ENCODE measurements at places on chromosomes 7 and 10. TPM values are rescaled to one million over a fixed set of nuclear protein-coding genes. Genes with fewer than 3 reads are reported as not detected.
A peak's percentile ranks its signal among the peaks of the same experiment; 100 is the strongest.

Gene ST7
- 25.3 TPM for total RNA-seq

Gene DYNC1I1
- not detected for total RNA-seq

Gene ECHDC3
- total RNA-seq: 2.8 TPM

Gene SPDYE5
- not detected for total RNA-seq

Gene TAS2R4
- total RNA-seq: 0.28 TPM

Gene CRTAC1
- total RNA-seq: not detected

DNA sequence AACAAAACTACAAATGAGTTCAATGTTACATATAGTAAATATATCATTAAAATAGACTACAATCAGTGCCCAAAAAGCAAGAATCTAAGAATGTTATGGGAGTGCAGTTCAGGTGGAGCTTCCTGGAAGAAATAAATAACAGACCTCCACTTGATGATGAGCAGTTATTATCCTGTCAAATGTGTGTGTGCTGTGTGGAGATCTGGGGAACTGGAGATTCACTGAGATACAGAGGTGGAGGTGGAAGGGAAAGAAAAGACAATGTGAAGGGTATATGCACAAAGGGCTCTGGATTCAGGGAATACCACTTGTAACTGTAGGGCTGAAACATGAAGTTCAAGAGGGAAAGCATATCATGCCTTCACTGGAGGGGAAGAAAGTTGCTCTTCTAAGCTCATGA lies 331.1 kb downstream of the SEMA3D start:
- H3K27me3 ChIP-seq: no peaks in the 10 kb centered on the region
- no peaks in the 10 kb centered on the region for H3K36me3 ChIP-seq
- no peak overlapping the region for H3K4me3 ChIP-seq

- H3K36me3 ChIP-seq: peaks cover 13% of the 10 kb centered on the region
- peak overlapping the region; percentile 64 for H3K27ac ChIP-seq
- DNase-seq: no peak
- peak overlapping the region; percentile 36 for H3K4me3 ChIP-seq
- H3K27me3 ChIP-seq: no peaks in the 10 kb centered on the region
- H3K4me1 ChIP-seq: peaks cover 17% of the 10 kb centered on the region
Observed at GRCh38 chr10:88949912-88950837, 2.4 kb downstream of the ACTA2 start.

- H3K36me3 ChIP-seq: no peaks in the 10 kb centered on the region
- no peaks in the 10 kb centered on the region for H3K27me3 ChIP-seq
- H3K27ac ChIP-seq: no peak overlapping the region
- DNase-seq: no peak
Observed at GRCh38 chr10:6351495-6351894, 148.8 kb downstream of the PFKFB3 start.

DNA sequence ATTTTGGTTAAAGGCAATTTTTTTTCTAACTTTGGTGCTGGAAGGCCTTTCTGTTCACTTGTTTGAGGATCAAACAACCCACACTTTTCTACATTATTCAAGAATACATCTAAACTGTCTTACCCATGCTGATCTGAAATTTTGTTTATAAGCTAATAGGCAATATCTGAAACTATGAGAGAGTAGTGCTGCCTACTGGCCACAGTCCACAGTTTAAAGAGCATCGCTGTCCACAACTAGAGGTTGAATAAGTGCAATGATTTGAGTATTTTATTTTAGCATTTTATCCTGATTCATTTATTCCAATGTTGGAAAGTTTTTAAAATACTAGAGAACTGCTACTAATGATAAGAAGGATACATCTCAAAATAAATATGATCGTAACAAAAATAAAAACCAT lies 306.9 kb downstream of the ELMO1 start:
- no peak for DNase-seq
- no peak overlapping the region for H3K4me3 ChIP-seq
- no peaks in the 10 kb centered on the region for H3K36me3 ChIP-seq
- no peaks in the 10 kb centered on the region for H3K4me1 ChIP-seq
- H3K27me3 ChIP-seq: no peaks in the 10 kb centered on the region
- H3K27ac ChIP-seq: no peak overlapping the region

DNA sequence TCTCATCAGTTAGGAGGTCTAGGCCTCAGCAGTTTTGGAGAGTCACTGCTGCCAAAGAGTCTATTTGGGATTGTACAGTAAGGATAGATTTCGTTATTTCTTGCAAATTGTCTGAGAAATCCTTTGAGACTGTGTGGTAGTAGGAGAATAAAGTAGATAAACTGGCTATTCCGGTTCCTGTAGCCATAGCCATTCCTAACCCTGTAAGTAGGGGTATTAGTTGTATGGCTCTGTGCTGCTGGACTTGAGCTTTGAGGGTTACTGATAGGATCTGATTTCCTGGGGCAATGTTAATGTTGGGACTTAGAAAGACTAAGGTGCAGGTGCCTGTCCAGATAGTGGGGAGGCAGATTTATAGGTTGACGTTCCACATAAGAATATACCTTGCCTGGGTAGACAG lies 36.1 kb upstream of the ZNF138 start:
- H3K36me3 ChIP-seq: no peaks in the 10 kb centered on the region
- H3K4me1 ChIP-seq: no peaks in the 10 kb centered on the region
- no peak for DNase-seq
- no peak overlapping the region for H3K4me3 ChIP-seq

GRCh38 chr7:105954711-105955110 lies 8.4 kb upstream of the CDHR3 start:
- no peak overlapping the region for H3K27ac ChIP-seq
- no peaks in the 10 kb centered on the region for H3K36me3 ChIP-seq
- H3K4me1 ChIP-seq: no peaks in the 10 kb centered on the region
- H3K4me3 ChIP-seq: no peak overlapping the region
- no peak for DNase-seq
- peaks cover 6% of the 10 kb centered on the region for H3K27me3 ChIP-seq

DNA sequence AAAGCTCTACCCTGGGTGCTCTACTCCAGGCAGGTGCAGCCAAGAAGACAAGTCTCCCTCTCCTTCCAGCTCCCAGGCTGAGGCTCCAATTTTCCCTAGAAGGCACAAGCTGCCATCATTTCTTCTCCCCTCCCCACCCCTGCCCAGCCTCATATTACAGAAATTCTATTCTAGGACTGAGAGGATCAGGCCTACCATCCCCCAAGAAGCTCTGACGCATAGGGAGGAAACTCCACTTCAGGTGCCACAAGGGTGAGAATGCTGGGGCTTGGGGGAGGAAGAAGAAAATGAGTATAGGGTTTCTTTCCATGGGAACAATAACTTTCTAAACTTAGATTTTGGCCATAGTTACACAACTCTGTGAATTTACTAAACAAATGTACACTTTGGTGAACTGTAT lies 35.3 kb downstream of the FEZF1 start:
- H3K4me3 ChIP-seq: no peak overlapping the region
- H3K36me3 ChIP-seq: no peaks in the 10 kb centered on the region
- H3K4me1 ChIP-seq: no peaks in the 10 kb centered on the region

DNA sequence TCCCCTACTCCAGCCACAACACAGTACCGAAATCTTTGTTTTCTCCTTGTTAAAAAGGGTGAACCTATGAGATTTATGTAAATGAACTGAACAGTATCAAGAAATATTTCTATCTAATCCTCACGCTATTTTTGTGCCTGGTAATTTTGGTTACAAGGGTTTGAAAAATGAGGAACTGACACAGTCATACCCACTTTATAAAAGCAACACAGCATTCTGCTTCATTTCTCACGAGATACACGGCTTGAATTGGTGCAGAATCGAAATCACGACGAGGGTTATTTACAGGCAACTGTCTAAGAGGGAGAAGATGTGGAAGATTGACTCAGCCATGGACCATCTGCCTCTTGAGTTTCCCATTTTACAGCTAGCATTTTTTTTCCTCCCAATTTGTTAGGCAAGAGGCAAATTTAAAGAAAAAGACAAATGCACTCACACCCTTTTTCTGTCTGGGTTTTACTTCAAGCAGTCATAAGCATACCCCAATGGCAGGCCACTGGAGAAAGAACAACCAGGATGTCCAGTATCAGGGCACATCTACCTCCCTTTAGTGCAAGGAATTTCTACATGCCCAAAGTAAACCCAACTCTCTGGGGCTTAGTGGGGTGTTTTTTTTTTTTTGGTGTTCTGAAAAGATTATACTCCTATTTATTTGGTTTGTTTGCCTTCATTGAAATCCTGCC lies 108.1 kb downstream of the ITGB8 start:
- no peaks in the 10 kb centered on the region for H3K27me3 ChIP-seq
- H3K36me3 ChIP-seq: no peaks in the 10 kb centered on the region
- no peaks in the 10 kb centered on the region for H3K4me1 ChIP-seq
- DNase-seq: no peak
- H3K4me3 ChIP-seq: no peak overlapping the region

GRCh38 chr7:84251277-84251781 lies 56.7 kb upstream of the SEMA3A start:
- H3K27me3 ChIP-seq: no peaks in the 10 kb centered on the region
- H3K4me1 ChIP-seq: peaks cover 8% of the 10 kb centered on the region
- no peaks in the 10 kb centered on the region for H3K36me3 ChIP-seq
- DNase-seq: peak; percentile 90

DNA sequence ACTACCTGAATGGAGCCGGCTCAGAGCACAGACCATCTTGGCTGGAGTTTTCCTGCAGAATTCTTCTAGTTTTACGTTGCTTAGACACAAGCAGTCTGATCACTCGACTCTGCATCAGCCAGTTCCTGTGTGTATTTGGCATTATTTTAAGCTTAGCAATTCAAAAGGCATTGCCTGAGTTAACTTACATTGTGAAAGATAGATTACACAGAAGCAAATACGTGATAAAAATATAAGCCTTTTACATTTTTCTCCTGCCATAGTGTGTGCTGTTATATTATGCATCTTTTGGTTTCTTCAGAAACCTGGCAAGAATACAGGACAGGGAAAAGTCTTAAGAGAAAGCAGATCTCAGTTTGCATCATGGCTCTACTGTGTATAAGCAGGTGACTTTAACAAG lies 98.1 kb downstream of the LRRC4 start:
- no peak overlapping the region for H3K4me3 ChIP-seq
- H3K36me3 ChIP-seq: peaks cover 21% of the 10 kb centered on the region
- H3K27me3 ChIP-seq: no peaks in the 10 kb centered on the region
